ENCODE measurements at places on chromosomes 13 and 19.

- DNase-seq = no peak
Observed at GRCh38 chr13:24671386-24672113, 8.7 kb upstream of the ATP12A start.

DNA sequence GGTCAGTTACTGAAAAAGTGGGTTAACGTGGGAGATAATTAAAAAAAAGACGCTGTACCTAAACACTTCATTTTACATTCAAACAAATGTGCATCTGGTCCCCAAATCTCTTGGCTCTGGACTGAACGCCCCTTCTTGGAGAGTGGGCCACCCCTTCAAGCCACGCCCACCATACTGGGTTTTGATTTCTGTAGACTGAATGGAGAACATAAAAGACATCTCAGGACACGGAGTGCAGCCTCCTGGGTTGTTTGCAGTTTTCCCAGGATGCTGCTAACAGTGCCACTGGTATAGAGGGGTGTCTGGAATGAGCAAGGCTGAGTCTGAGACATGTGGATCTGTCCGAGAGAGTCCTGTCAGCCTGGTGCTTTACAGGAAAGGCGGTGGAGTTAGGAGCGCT is 10.6 kb downstream of the TFDP1 start:
- DNase-seq = no peak

- no peak for DNase-seq
Observed at GRCh38 chr19:6752256-6753177, 13.0 kb downstream of the TRIP10 start.

DNA sequence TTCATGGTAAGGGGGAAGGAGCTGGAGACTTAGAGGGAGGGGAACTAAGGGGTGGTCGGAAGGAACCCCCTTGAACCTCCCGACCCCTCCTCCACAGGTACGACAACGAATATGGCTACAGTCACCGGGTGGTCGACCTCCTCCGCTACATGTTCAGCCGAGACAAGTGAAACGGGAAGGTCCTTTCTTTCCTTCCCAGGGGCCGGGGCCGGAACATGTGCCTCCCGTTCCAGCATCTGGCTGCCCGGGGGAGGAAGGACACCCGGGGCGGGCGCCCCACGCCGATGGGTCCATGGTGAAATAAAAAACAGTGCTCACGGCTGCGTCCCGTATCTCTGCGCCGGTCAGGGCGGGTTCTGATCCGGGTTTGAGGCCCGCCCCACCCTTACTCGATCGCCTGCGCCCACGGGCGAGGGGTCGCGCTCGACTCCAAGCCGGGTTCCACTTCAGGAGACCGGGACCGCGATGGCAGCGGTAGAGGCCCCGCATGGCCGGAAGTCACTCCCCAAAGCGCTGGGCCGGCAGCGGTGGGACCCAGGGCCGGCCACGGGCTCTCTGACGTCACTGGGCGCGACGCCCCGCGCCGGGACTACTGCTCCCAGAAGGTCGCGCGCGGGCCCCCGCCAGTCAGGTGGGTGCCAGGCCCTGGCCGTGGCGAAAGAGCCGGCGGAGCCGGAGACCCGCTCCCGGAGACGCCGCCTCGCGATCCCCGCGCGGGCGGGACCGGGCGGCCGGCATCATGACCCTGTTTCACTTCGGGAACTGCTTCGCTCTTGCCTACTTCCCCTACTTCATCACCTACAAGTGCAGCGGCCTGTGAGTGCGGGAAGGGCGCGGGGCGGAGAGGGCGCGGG is at the start of gene TMEM147:
TSS of gene TMEM147 (plus strand) at position 626 of the 854 bp plus-strand sequence. CDS start at position 740, 114 bp downstream.
- peak; percentile 80 for DNase-seq

DNA sequence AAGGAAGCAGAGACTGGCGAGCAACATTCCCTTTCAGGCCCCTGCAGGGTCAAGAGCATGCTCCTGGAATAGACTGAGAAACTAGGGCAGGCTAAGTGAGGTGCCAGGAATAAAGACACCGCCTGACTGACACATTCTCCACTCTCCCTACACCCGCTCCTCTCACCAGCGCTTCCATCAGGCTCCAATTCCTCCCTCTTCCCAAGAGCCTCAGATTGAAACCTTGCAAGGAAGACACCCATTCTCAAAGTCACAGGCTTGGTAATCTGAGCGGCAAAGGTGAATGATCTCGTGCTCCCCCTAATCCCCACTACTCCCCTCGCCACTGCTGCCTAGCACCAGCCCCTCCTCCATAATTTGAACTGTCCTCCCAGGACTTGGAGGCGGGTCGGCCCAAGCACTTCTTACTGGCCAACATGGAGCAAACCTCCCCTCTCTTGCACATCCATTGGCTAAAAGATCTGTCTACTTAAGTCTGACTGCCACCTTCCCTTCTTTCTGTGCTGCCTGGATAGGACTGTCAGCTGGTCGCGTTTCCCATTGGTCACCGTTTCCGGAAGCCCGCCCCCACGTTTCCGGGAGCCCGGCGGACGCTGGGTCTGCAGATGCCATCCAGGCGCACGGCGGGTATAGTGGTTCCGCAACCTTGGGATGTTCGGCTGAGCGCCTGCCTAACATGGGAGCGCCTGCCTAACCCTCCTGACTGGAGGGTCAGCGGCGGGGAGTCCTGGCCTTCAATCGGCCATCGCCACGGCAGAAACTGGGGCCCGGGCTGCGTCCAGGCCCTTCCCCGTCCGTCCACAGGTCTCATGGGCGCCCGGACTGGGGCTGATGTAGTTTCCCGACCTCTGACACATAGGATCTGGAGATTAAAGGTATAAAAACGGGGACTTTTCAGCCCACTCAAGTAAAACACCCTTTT is 33.6 kb downstream of the ZNF383 start:
- no peak for DNase-seq

GRCh38 chr19:14031719-14032480 is at the start of gene IL27RA:
Gene IL27RA (plus strand): TSS chr19:14031762. CDS start chr19:14031873, 111 bp downstream.
- peak; percentile 77 for DNase-seq

DNA sequence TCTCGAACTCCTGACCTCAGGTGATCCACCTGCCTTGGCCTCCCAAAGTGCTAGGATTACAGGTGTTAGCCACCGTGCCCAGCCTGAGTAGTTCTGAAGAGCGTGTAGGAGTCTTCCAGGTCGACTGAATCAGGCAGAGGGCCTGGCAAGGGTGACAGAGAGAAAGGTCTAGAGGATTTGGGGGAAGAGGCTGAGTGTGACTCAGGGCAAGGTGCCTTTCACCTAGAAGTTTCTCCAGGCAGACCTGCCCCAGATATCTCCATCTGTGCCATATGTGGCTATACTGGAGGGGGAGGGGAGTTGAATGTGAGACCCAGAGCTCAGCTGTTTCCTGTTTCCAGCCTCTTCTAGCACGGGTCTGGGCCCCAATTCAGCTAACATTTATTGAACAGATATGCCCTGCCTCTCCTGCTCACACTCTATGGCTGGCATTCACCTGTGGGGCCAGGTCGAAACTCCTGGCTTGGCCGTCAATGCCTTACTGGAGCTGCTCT is 1.3 kb downstream of the CCDC159 start:
- no peak for DNase-seq

DNA sequence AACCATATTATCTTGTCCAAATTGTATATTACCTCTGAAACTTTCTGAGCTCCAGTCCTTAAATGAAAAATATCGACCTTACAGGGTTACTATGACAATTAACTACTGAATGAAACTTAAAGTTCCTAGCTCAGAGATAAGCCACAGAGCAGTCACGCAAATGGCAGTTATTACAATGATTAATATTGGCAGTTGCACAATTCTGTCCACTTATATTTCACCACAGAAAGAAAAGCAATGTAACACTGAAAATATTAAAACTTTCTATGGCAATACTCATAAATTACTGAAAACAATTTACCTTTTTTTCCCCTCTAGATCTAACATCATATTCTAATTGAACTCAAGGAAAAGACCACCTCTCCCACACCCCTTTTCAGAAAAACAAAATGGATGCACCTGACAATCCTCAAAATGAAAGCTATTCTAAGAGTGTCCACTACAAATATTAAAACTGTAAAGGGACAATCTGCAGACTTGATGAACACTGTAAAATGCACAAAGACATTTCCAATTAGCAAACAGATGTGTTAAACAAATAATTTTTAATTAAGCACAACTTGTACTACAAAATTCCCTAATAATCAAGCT is 14.6 kb downstream of the LNX2 start:
- DNase-seq = no peak

Data from activated naive CD4-positive, alpha-beta T cell treated with anti-CD3 and anti-CD28 coated beads, Interleukin-2, amount 50 U/mL, for 72 hours (primary cell).